ENCODE measurements at places on chromosomes 2 and 18. TPM values are rescaled to one million over a fixed set of nuclear protein-coding genes. Genes with fewer than 3 reads are reported as not detected.

SATB2 gene
- 19.0 TPM for total RNA-seq

DSG2 gene
- total RNA-seq = 2.3 TPM

SLC19A3 gene
- total RNA-seq = 2.1 TPM

TACR1 gene
- under 0.01 TPM for total RNA-seq

MREG gene
- 0.71 TPM for total RNA-seq

TRIM54 gene
- not detected for total RNA-seq

RBM43 gene
- 8.8 TPM for total RNA-seq

DLGAP1 gene
- 0.14 TPM for total RNA-seq
